Stimulated activated CD4-positive, alpha-beta T cell treated with anti-CD3 and anti-CD28 coated beads, TNF-alpha, amount 100 ng/mL, for 48 hours (primary cell): ENCODE measurements at places on chromosomes 12 and 14.
A peak's percentile ranks its signal among the peaks of the same experiment; 100 is the strongest.

DNA sequence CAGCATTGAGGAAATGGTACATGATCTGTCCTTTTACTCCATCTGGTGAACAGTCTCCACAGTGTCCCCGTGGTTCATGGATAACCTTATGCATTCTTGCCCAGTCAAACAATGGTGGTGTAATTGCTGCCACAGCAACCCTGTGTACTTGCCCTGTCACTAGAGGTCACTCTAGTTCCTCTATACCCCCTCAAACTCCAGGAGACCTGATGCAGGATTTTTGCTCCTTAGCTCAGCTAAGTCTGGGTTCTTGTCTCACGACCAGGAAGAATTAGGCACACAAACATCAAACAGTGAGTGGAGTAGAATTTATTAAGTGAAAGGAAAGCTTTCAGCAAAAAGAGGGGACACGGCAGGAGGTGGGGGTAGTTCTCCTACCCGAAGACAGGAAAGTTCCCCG is 24.7 kb upstream of the EEA1 start:
- no peak for DNase-seq

- DNase-seq: no peak
These were observed 24.2 kb upstream of the FOS start for GRCh38 chr14:75254381-75254822.

DNA sequence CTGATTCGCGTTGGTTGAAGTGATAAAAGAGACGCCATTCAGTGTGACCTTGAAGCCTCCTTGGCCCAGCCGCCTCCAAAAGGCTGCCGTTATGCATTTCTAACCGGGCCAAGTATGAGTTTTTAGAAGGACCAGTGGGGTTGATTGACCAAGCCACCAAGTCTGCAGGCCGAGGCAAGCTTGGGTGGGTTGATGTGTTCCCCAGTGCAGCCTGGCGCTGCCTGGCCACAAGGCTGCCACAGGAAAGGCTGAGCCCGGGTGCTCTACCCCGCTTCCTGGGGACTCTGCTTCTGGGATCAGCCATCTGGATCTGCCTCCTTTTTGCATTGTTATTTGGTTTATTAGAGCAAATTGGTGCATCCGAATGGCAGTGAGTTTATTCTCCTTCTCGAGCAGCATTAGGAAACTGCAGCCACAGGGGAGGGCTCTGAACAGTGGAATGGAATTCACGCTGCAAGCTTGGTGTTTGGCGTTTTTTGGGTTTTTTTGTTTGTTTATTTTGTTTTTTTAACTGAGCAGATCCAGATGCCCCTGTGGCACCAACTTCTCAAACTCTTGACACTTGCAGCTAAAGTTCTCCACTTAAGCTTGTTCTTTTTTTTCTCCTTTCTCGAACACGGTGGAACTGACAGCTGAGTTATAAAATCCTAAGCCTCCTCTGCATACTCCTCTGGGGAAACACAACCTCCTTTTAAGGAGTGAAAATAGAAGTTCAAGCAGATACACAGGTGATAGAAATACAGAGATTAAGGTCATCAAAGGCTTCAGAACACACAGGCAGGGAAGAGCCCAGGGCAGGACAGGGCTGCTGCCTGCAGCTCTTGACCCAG is 145.4 kb upstream of the FKBP4 start:
- no peak for DNase-seq

DNA sequence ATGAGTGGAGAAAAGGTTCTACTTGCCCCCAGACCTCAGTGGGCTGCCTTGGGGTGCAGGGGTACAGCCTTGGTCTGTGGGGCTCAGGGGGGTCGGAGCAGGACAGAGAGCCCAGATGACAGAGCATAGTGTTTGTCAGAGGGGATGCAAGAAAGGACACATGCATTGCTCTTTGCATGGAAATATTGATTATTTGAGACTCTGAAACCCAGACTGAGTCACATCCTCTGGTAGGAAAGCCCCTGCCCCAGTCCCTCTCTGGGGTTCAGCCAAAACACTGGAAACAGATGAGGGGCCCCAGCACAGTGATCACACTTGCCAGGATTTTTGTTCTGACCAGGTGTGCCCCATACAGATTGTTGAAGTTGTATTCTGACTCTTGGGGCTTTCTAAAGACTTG is 1094.4 kb downstream of the BCL11B start:
- DNase-seq: peak; percentile 78

DNA sequence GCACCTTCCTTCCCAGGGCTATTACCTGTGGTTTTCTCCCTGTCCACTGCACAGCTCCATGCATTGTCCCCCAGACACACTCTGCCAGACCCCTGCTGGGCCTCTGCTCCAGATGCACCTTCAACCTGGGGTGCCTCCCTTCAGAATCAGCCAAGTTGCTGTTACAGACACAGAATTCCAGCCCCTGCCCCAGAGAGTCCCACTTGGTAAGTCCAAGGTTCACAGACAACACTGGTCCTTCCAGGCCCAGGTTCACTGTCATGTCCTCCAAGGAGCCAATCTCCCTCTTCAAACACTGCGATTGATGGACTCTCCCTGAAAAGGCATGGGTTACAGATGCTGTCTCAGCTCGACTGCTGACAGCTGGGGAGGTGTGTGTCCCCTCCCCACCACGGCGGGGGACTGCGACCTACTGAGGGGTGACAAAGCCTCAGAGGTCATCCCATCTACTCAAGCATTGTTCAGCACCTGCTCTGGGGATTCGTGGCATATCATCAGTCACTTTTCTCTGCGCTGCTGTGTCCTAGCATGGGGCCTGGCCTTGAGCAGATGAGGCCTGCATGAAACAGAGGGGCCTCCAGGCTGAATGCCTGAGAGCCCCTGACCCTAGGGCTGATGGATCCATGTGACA is 24.3 kb downstream of the CALM1 start:
- DNase-seq: no peak

DNA sequence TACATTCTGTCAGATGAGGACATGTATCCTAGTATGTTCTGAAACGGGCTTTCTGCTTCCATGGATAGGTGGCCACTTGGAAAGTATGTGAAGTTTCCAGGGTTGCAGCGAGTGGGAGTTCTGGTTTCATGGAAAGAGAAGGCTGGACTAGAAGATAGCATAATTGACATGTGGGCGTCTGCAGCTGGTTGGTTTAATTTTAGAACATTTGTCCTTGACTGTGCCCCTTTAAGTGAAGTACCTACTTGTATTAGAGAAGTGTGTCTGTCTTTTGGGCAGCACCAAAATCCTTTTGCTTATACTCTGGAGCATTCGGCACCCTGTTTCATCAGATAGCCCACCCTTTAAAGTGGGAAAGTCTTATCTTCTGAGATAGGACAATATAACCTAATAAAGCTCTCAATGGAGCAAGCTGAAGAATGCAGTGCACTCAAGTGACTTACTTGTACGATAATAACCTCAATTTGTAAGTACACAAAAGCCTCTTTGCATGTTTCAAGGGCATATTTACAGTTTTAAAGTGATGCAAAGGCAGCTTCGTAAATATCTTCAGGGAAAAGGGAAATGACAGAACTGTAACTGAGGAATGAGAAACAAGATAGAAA is 35.2 kb downstream of the NTN4 start:
- no peak for DNase-seq

- DNase-seq: no peak
These were observed 46.2 kb upstream of the VASH1 start for GRCh38 chr14:76715101-76715500.

- no peak for DNase-seq
These were observed 140.1 kb upstream of the TSPAN8 start for GRCh38 chr12:71297930-71298329.

GRCh38 chr12:114683709-114684097 is 272 bp downstream of the TBX3 start:
- no peak for DNase-seq

DNA sequence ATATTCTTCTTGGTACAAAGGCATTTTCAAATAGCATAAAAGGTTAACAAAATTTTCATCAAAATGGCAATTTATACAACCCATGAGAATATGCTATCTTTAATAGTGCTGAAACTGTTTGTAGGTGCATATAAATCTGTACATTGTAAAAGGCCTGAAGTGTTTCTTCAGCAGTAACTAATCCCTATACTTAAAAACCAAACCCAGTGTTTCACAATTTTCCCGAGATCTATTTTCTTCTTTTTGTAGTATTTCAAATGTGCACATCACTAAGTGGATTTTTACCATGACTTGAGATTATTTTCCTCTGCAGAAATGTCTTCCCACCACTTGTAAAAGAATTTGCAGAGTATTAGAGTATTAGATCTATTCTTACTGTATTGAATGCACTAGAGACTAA is 76.5 kb downstream of the FERMT2 start:
- no peak for DNase-seq

GRCh38 chr12:75481013-75481705 is 604 bp downstream of the GLIPR1 start:
- DNase-seq: no peak

- no peak for DNase-seq
These were observed 188.5 kb downstream of the KIF26A start for GRCh38 chr14:104326848-104327247.

- DNase-seq: no peak
These were observed 59.5 kb downstream of the TMEM116 start for GRCh38 chr12:111953455-111953854.
